ENCODE measurements at places on chromosomes 16 and 17.

DNA sequence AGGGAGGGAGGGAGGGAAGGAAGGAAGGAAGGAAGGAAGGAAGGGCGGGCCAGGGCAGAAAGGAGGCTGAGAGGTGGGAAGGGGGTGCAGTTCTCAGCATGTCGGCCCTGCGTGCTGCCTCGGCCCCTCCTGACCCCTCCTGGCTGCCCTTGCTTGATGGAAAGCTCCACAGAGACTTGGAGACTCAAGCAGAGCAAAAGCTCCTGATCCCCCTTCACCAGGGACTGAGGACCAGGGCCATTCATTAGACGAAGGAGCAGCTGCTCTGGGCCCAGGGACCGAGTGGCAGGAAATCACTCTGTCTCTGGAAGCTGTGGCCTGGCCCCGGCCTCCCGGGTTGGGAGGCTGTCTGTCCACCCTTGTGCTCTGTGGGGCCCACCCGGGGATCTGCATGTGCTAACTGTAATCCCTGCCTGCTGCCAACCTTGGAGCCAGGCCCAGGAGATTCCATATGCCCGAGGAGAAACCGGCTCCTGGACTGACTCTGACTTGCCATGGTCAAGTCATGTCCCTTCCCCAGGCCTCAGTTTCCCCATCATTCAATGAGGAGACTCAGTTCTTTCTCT is 27.4 kb upstream of the C1QL1 start:
- no peak for DNase-seq

GRCh38 chr16:56356276-56357240 is 68.8 kb downstream of the AMFR start:
- DNase-seq: peak; percentile 55

GRCh38 chr16:29983420-29984136 is 9.9 kb downstream of the TAOK2 start:
- DNase-seq: no peak

GRCh38 chr16:83117810-83118209 is 491.0 kb downstream of the CDH13 start:
- no peak for DNase-seq

GRCh38 chr17:78235885-78236284 is 4.5 kb downstream of the TMEM235 start:
- no peak for DNase-seq

GRCh38 chr17:38914741-38915638 is 10.4 kb upstream of the LASP1NB start:
- DNase-seq: no peak

DNA sequence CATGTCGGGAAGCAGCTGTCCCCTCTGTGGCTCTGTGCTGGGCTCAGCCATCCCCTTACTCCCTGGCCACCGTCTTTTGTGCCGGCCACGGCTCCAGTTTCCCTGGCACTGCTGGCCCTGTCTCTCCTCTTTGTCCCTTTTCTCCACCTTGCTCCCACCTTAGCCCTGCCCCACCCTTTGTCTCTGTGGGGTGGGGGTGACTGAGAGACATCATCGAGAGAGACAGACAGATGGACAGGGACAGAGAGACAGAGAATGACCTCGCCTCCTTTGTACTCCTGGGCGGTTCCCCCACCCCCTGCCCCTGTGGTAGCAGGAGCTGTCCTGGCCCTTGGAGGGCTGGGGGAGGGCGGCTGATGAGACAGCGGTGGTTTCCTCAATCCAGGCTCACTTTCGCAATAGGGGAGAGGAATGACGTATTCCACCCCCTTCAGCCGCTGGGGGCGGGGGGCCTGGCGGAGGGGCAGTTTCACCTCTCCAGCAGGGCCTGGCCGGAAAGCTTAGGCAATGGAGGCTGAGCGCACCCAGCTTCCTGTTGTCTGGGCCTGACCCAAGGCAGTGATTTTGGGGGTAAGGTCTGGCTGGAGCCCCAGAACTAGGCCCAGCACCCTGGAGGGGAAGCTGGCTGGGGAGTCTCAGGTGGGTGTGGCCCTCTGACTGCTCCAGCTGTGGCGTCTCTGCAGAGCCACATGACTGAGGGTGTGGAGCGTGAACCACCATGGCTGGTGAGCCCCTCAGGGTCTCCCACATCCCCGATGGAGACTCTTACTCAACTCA is 7.3 kb downstream of the FMNL1 start:
- peak; percentile 90 for DNase-seq

GRCh38 chr16:81469710-81470535 is 25.3 kb downstream of the CMIP start:
- no peak for DNase-seq

GRCh38 chr16:20023190-20023589 is 50.5 kb downstream of the GPR139 start:
- no peak for DNase-seq

GRCh38 chr16:24514096-24514495 is 25.3 kb upstream of the RBBP6 start:
- DNase-seq: no peak

- DNase-seq: no peak
These were observed 111.4 kb downstream of the METRNL start for GRCh38 chr17:83190601-83191387.

- DNase-seq: no peak
These were observed 231.1 kb downstream of the SOX9 start for GRCh38 chr17:72351884-72352346.

DNA sequence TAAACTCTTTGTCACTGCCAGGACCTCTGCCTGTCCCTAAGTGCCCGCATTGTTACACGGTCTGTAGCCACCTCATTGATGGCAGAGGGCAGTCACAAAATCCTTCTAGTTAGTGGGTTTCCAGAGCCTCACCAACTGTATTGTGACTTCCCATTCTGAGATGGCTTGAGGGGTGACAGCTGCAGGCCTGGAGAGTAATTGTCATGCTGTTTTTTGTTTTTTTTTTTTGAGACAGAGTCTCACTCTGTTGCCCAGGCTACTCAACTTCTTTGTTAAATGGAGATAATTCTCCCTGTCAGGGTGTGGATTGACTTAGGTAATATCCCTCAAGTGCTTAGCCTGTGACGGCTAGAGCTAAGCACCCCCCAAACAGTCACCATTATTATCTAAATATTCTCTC is 77.9 kb downstream of the SDR42E1 start:
- no peak for DNase-seq

DNA sequence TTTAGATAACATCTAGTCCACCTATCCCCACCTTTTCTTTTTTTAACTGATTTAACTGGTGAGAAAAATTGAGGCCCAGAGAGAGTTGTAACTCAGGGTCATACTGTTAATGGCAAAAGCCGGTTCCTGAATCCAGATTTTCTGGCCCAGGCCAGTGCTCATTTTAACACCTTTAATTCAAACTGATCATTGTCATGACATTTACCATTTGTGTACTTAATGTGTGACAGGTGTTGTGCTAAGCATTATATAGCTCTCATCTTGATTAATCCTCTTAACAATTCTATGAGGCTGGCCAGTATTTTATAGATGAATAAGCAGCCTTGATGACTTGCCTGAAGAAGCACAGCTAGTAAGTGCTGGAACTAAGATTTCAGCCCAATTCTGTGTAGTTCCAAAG is 14.4 kb downstream of the RHOT1 start:
- no peak for DNase-seq

DNA sequence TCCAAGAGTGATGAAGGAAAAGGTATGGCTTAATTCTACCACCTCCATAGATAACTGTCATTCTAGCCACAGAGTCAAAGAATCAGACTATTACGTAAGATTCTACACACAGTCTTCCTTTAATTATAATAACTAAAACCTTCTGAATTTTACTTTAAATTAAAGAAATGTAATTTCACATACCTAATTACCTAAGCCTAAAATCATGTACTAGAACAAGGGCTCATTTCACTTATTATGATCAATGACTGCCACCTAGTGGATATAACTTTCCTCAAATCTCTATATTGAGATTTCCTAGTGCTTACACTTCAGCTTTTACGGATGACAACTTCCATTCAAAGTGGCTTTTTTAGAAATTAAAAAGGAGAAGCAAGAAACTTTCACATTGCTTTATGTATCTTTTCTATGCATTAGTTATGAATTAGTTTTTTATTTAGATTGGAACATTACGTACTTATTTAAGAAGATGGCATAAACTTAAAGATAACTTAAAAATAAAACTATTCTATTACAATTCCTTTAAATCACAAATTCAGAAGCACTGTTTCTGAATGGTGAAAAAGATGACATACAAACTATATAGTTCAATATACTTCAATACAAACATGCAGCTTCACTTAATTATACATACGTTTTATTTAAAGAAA is 18.2 kb upstream of the ABCA10 start:
- no peak for DNase-seq

DNA sequence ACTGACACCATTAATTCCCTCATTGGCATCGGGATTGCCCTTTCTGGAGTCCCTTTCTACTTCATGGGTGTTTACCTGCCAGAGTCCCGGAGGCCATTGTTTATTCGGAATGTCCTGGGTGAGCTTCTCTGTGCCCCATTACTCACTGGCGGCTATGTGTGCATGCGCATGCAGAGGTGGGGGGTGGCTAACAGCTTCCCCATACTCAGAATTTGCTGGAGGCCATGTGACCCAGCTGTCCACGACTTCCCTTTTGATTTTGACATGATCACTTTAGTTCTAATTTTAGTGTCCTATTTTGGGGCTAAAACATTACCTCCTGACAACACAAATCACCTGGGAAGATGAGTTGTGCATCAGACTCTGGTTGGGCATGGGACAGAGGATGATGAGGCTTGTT is 14.1 kb downstream of the SLC7A6OS start:
- no peak for DNase-seq

DNA sequence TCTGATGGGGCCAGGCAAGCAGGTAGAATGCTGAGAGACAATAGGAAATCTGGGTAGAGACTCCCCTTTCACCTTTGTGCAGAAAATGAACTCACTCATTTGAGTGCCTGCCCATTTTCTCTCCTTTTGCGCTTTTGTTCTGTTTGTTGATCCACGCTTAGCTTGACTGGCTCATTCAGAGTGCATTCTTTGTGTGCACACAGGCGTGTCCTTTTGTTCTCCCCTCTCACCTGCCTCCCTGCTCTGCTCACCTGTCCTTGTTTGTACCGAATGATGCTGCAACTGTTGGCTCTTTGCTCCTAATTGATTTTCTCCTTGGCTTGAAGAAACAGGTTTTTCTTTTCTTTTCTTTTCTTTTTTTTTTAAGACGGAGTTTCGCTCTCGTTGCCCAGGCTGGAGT is 15.8 kb downstream of the PGS1 start:
- DNase-seq: no peak

DNA sequence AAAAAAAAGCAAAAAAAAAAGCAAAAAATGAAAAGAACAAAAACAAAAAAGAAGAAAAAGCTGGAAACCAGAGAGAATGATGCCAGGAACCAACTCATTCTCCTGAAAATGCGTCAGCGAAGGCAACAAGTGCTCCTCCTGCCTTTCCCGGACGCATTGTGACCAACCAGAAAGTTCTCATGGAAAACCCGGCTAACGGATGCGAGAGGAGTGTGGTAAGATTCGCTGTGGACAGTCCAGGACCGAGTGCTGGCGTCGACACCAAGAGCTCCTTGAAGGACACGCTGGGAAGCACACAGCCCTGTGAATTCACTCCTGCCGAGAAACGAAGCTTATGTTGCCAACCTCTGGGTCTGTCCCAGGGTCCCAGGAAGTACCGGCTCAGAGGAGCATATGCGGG is 43.4 kb downstream of the METRNL start:
- no peak for DNase-seq

- no peak for DNase-seq
These were observed 19.2 kb downstream of the HNF1B start for GRCh38 chr17:37725601-37726146.

DNA sequence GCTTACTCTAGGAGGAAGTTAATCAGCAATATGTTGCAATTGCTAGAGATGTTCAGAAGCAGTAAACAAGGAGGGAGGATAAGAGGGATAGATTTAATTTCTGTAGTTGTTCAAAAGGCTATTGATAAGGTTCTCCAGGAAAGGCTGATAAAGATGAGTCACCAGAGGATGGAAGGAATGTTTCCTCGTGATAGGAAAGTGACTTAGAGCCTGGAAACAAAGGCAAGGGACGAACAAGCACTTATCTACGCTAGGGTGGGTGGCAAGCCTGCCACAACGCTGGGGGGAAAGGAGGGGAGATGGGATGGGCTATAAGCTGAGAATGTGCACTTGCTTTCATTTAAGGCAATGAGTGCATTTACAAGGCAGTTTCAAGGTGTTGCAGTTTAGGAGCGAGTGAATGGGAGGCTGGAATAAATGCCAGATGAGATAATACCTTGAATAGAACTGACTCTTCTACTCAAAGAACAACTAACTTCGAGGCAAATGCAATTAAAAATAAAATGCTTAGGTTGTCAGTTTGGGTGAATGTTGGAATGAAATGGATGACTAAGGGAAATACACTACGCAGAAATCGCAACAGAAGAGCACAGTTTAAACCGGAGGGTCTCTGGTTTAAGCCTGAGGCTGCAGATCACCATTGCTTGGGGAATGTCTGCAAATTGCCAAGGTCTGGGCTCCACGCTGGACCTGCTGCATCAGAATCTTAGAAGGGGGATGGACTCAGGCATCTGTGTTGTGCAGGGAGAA is 76.0 kb upstream of the RBBP6 start:
- DNase-seq: no peak

GRCh38 chr17:76265624-76266243 is 586 bp downstream of the UBALD2 start:
- DNase-seq: peak; percentile 57

DNA sequence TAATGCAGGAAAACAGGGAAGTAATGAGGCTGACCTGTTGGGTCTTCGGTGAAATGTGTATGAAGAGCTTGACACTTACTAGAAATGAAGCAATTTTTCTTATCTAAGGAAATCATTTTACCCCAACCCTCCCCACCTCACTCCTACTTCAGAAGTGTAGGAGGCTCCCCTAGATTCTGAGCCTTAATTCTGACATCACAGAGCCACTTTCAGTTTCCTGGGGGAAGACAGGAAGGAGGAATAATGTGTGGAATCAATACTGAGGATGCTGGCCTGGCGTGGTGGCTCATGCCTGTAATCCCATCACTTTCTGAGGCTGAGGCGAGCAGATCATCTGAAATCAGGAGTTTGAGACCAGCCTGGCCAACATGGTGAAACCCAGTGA is 20.3 kb downstream of the FBRS start:
- no peak for DNase-seq

GRCh38 chr16:85502357-85502756 is 110.8 kb upstream of the GSE1 start:
- no peak for DNase-seq

- DNase-seq: no peak
These were observed 2.9 kb downstream of the SPATA32 start for GRCh38 chr17:45258981-45259380.

- no peak for DNase-seq
These were observed 43.4 kb downstream of the IRX3 start for GRCh38 chr16:54243202-54243601.

- DNase-seq: peak; percentile 74
These were observed at the start of gene KCTD11 for GRCh38 chr17:7351665-7352502. TSS of gene KCTD11 (plus strand) at chr17:7352162.

GRCh38 chr17:64130559-64131001 is 636 bp upstream of the ERN1 start:
- peak; percentile 78 for DNase-seq

DNA sequence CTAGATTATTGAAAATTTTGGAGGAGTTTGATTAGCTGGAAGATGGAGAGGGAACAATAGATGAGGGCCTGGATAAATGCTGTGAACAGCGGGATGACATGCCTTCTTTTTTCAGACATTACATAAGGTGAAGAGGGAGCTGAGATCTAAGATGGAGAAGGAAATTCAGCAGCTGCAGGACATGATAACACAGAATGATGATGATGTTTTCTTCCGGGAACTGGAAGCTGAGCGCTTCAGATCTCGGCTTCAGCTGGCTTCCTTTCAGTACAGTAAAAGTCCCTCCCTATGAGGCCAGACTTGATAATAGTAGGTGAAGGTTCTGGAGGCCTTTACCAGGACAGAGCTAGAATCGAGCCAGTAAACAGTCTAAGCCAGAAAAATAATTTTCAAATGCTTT is 30.7 kb downstream of the CEP95 start:
- DNase-seq: no peak

Measured in stimulated activated CD4-positive, alpha-beta T cell treated with anti-CD3 and anti-CD28 coated beads, Interleukin-1b, Interleukin-23, amount 100 ng/mL, for 48 hours (primary cell).